Gastrocnemius medialis (tissue), 4 donors: ENCODE measurements at places on chromosomes 1 and 21. TPM values are rescaled to one million over a fixed set of nuclear protein-coding genes. Genes with fewer than 3 reads are reported as not detected.

The BACE2 gene
- 17.5 TPM for total RNA-seq

The DNAJC28 gene
- total RNA-seq, result 3.1 TPM

The SAMSN1 gene
- 1.4 TPM for total RNA-seq

The TRPM2 gene
- 0.46 TPM for total RNA-seq

The MKNK1 gene
- 23.7 TPM for total RNA-seq

The GRIK1 gene
- total RNA-seq, result not detected

The TTC22 gene
- 0.24 TPM for total RNA-seq

The SV2A gene
- 0.56 TPM for total RNA-seq

The FAM163A gene
- total RNA-seq, result 0.16 TPM

The CHI3L2 gene
- total RNA-seq, result 0.40 TPM

The TCP10L gene
- 0.36 TPM for total RNA-seq

The TRNP1 gene
- 2.2 TPM for total RNA-seq
